SJCRH30 (cell line): ENCODE measurements at places on chromosomes 11 and 22. TPM values are rescaled to one million over a fixed set of nuclear protein-coding genes. Genes with fewer than 3 reads are reported as not detected.

The OR51B4 gene
- total RNA-seq = not detected in 2 replicates

- DNase-seq = no peak
Measured at GRCh38 chr11:47183031-47183856, 3.0 kb downstream of the PACSIN3 start.

GRCh38 chr11:83448686-83449085 lies 162.5 kb upstream of the CCDC90B start:
- DNase-seq = no peak

GRCh38 chr11:111490496-111490895 lies 21.7 kb downstream of the BTG4 start:
- no peak for DNase-seq

GRCh38 chr11:61162092-61162941 lies 1.1 kb upstream of the VPS37C start:
- DNase-seq = peak; percentile 66

DNA sequence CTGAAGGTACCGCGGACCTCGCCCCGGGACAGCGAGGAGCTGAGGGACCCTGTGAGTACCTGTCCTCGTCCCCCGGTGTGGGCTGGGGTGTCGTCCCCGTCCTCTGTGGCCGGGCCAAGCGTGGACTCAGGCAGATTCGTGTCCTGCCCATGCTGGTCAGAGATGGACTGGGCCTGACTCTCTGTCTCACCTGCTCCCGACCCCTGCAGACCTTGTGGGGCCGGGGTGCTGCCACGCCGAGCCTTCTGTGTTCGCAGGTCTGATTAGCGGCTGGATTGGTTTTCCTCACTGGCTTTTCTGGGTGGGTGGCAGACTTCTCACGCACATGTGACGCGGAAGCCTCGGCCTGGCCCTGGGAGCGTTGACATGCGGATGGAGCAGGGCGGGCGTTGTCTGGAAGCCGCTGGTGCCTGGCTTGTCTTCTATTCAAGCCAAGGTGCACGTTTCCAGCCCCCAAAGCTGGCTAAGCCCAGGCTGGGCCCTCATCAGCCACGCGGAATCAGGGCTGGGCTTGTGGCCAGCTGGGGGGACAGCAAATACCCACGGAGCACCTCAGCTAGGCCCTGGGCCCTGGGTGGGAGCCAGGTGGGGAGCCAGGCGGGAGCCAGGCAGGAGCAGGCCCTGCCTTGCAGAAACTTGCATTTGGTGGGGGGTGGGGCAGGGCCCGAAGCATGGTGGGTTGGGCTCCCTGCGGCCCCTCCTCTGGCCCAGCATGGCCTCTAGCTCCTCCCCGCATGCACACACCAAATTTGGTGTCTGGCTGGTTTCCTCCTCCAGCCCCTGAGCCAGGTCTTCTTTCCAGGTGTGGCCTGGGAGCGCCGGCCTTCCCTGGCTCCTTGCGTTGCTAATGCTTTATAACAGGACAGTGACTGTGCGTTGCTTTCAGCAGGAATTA lies 7.0 kb downstream of the GRAMD4 start:
- no peak for DNase-seq

DNA sequence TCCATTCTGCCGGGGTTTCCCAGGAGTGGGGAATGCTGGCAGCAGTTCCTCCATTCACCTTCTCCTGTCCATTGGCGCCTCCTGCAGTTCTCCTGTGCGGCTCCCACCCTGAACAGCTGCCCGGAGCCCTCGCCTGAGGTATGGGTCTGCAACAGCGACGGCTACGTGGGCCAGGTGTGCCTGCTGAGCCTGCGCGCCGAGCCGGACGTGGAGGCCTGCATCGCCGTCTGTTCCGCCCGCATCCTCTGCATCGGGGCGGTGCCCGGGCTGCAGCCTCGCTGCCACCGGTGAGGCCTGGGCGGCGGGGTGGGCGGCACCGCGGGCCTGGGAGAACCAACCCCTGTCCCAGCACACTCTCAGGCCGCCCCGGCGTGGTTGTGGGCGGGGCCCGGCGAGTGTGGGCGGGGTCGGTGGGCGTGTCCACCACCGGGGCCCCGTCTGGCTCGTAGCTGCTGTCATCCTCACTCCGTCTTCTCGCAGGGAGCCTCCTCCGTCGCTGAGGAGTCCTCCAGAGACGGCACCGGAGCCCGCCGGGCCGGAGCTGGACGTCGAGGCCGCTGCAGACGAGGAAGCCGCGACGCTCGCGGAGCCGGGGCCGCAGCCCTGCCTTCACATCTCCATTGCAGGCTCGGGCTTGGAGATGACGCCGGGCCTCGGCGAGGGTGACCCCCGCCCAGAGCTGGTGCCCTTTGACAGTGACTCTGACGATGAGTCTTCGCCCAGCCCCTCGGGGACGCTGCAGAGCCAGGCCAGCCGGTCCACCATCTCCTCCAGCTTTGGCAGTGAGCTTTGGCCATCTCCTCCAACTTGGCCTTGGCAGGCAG lies 14.0 kb upstream of the RELT start:
- DNase-seq = no peak

- DNase-seq = no peak
Measured at GRCh38 chr22:28237112-28237511, 318.1 kb upstream of the PITPNB start.

GRCh38 chr11:27757953-27758352 lies 57.7 kb upstream of the BDNF start:
- DNase-seq = no peak

GRCh38 chr11:38323961-38324761 lies 1726.1 kb upstream of the RAG2 start:
- DNase-seq = peak; percentile 2

DNA sequence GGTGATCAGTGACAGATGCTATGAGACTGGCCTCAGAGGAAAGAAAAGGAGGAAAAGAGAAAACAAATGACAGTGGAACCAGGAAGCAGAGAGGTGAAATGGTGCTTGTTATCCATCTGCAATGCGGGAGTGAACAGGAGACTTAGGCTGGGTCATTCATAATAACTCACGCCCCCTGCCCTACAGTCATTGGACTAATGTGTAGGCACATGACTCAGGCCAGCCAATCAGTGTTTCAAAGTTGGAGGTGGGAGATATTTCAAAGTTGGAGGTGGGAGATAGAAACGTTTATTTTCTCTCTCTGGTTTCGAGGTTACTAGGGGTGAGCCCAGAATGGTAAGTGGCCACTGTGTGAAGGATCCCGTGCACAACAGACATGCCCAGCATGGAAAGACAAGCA lies 30.3 kb downstream of the SLC22A6 start:
- DNase-seq = no peak

DNA sequence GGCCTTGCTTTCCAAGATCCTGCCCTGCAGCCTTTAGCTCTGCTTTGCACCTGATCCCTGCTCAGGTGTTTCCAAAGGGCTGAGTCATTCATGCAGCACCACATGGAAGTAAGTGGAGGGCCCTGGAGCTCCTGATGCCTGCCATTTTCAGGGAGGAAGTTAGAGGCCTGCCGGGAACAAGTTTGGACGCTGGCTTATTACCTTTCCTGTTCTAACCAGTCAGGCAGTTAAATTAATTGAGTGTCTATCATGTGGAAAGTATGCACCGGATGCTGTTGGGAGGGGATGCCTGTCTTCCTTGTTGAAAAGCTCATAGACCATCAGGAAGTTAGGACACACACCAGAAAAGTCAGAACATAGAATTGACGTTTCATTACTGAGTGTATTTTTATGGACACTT lies 73.7 kb upstream of the PLET1 start:
- no peak for DNase-seq

DNA sequence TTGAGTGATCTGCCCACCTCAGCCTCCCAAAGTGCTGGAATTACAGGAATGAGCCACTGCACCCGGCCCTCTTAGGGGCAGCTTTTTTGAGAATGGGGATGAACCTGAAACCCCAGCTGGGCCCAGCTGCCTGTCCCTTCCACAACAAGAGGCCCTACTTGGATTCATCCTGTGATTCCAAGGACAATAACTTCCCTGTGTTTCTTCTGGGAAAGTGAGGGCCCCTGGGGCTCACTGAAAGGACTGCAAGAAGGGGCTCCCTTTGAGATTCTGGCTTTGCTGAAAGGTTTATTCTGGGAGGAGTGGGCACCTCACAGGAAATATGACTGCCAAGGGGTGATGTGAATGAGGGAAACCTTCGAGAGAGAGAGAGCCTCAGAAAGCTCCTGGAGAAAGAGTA lies 12.3 kb upstream of the GNAZ start:
- no peak for DNase-seq

The TSPAN32 gene
- total RNA-seq = 0.57 TPM in 1 of 2 replicates, not detected in the other

DNA sequence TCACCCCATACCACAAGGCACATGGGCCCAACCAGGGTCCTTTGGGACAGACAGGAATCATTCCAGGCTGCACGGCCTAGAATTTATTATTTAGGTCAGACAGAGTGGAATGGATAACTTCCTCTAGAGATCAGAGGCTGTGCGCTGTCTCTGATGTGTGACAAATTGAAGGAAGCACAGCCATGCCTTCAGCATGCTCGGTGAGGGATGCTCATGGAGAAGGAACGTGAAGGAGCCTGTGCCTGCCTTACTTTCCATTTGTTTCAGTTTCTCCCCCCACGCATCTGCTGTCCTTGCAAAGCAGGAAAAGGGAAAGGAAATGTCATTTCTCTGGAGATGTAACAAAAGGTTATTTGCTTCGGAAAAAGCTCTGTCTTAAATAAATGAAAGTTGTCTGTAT lies 644.1 kb downstream of the OPCML start:
- DNase-seq = no peak

DNA sequence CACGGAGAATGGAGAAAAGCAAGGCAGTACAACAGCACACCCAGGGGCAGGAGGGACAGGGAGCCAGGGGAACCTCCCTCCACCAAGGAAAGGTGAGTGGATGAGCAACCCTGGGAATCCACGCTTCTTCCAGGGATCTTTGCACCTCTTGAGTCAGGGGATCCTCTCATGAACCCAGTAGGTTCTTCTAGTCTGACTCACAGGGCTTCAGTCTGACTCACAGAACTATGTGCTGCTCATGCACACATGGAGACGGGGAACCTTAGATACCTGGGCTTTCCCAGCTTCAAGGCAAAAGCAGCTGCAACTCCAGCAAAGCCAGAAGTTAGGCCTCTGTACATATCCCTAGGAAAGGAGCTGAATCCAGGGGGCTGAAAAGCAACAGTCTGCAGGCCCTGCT lies 1021.4 kb upstream of the TENM4 start:
- no peak for DNase-seq

The THRSP gene
- total RNA-seq = not detected in 2 replicates

DNA sequence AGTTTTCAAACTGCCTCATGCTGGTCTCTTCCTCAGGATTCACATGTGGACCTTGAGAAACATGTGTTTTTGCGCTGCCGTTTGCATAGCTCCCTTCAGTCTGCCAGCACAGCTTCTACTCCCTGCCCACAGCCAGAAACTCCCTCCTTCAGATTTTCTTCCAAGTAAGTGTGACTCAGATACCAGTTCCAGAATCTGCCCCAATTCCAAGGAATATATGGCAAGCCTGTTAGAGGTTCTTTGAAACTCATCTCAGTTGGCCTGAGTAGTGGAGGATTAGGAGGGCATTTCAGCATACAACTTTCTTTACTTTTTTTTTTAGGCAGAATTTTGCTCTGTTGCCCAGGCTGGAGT lies 67.1 kb downstream of the SNX19 start:
- DNase-seq = no peak

GRCh38 chr11:34468209-34468841 lies 29.6 kb downstream of the CAT start:
- DNase-seq = peak; percentile 36

DNA sequence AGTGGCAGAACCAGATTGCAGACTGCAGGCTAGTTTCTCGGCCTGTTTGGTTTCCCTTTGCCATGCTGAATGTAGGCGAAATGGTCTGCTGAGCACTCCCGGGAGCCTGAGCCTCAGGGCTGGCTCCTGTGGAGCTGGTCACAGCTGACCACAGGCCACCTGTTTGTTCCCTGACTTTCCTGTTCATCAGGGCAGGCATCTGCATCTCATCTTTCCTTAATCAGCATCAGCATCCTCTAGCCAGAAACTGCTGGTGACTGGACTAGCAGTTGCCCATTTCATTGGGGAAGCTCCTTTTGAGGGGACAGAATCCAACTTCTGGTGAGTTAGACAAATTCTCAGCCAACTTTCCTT lies 20.2 kb upstream of the C11orf96 start:
- DNase-seq = peak; percentile 69

The HBG2 gene
- total RNA-seq = not detected in 2 replicates

The USP35 gene
- 3.0 and 5.1 TPM in 2 replicates for total RNA-seq

- DNase-seq = no peak
Measured at GRCh38 chr11:76173663-76174062, 32.6 kb downstream of the WNT11 start.
